SK-MEL-5 (cell line): ENCODE measurements at places on chromosomes 3 and 15. TPM values are rescaled to one million over a fixed set of nuclear protein-coding genes. Genes with fewer than 3 reads are reported as not detected.

DNA sequence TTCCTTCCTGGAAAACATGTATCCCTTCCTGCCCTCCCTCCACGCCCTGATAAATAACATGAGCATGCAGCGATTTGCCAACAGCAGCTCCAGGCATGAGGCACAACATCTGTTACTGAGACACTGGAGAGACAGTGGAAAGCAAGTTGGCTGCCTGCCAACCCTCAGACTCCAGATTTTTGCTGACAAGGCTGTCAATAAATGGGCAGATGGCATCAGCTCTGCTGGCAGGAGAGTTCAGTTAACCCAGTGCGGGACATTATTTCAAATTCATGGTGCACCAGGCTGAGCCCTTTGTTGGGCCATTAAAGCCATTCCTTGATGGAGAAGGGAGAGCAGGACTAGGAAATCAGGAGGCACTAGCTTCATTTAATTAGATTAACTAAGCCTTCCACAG lies 293.3 kb downstream of the MEX3B start:
- DNase-seq: peak; percentile 61

- peak; percentile 74 for DNase-seq
These were observed 1038.5 kb upstream of the NR2F2 start for GRCh38 chr15:95291898-95292472.

The SLC25A20 gene
- 21.4 and 26.5 TPM in 2 replicates for total RNA-seq

- peak; percentile 67 for DNase-seq
These were observed 21.7 kb upstream of the ABHD10 start for GRCh38 chr3:111956995-111957734.

- DNase-seq: no peak
These were observed 38.8 kb downstream of the TNK2 start for GRCh38 chr3:195869413-195870001.

DNA sequence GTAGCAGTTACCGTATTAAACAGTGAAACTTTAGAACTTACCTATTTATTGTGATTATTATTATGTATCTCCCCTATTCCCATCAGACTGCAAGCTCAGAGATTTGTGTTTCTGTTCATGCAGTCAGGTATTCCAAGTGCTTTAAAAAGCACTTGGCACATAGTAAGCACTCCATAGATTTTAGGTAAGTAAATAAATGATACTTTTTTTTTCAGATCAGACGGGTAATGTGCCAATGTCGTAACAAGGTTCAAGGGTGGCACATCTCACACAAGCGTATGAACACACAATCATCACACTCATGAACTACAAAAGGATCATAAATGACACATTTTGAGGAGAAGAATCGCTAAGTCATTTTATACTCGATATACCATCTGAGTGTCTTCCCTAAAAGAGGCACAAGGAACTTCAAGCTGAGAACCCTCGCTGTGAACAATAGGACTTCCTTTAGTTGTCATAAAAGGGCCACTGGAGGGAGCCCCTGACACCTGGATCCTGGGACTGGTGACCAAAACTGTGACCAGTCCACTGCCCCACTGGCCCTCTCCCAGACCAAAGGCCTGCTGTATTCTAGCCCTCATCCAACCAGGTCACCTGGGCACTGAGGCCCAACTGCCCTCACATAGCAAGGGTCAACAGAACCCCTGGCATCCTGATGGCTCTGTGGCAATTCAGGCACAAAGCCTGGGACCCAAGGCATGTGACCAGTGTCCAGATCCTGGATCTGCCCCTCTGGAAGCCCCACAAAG lies 32.1 kb downstream of the KIF9 start:
- peak; percentile 40 for DNase-seq

- no peak for DNase-seq
These were observed 322.6 kb downstream of the MEX3B start for GRCh38 chr15:81723113-81723651.

The GOLGA8G gene
- total RNA-seq: not detected in 2 replicates

- no peak for DNase-seq
These were observed 53.4 kb upstream of the APEH start for GRCh38 chr3:49620728-49621127.

The STAG1 gene
- total RNA-seq: 16.3 and 17.9 TPM in 2 replicates

DNA sequence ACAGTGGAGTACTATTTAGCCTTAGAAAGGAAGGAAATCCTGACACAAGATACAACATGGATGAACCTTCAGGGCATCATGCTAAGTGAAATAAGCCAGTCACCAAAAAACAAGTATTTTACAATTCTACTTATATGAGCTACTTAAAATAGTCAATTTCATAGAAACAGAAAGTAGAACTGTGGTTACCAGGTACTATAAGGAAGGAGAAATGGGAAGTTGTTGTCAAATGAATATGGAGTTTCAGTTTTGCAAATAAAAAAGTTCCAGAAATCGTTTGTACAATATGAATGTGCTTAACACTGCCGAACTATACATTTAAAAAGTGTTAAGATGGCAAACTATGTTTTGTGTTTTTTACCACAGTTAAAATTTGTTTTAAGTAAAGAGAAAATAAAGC lies 26.8 kb downstream of the TRANK1 start:
- DNase-seq: no peak

- no peak for DNase-seq
These were observed 996.4 kb upstream of the CFAP20DC start for GRCh38 chr3:60046210-60046609.

DNA sequence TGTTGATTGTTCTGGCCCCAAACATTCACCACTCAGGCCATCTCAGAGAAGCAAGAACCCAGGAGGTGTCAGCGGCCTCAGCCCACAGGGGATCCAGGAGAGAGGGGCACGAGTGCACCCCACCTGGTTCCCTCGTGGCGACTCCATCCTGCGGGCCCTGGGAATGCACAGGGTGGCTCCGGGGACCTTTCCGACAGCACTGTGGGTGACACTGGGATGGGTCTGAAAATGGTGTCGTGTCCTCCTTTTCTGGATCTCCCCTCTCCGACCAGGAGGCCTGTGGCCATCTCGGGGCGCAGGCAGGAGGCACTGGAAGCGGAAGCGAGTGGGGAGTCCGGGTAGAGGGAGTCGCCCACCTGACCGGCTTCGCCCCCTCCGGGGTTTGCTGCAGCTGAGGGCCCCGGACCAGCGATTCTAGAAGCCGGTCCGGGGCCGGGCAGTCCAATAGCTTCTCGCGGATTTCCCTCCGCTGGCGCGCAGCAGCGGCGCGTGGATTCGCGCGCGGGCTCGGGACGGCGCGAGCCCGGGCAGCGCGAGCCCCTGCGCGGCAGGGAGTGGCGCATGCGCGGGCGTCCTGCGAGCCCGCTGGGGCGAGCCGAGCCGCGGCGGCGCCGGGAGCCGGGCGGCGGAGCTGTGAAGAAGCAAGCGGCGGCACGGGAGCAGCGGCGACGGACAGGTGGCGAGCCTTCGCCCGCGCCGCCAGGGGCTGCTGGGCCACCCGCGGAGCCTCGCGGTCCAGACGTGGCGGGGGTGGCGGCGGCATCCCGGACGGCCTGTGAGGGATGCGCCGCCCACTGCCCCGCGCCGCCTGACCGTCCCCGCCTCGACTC lies at the start of gene DOCK3:
Gene DOCK3, plus strand, starts transcription at position 579 of the 830 bp plus-strand sequence. CDS start 337 bp downstream, outside the sequence.
- peak; percentile 31 for DNase-seq

The EEFSEC gene
- 2.4 and 3.8 TPM in 2 replicates for total RNA-seq

The WWTR1 gene
- total RNA-seq: 87.6 and 95.5 TPM in 2 replicates

GRCh38 chr3:134360046-134360445 lies 14.2 kb downstream of the AMOTL2 start:
- DNase-seq: no peak

DNA sequence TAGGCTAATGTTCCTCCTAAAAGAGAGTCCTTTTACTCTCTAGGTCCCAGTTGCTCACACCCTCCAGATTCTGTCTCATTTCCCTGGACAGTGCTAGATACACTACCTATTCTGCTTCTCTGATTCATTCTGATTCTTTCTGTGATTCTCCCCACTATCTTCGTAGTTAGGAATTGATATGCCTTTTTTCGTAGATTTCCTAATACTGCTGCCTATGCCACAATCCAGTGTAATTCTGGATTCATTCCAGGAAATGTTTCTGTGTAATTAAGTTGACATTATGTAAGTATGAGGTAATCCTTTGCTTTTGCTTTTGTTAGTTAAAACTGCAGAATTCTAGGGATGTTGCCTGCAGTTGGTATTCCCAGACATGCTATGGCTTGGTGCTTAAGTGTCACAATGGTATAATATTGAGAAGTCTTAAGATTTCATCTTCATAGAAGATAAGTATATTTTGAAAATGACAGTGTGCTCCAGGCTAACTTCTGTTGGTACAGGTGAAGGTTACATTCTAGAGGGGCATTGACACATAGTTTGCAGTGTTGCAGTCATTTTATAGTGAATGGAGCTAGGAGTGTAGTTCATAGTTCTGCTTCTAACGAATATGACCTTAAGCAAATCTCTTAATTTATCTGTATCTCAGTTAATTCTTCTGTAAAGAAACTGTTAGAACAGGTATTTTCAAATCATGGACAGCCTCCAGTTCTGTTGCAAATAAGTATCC lies 54.3 kb downstream of the RIOX2 start:
- no peak for DNase-seq

- DNase-seq: no peak
These were observed 35.5 kb downstream of the B3GALNT1 start for GRCh38 chr3:161069511-161070251.

DNA sequence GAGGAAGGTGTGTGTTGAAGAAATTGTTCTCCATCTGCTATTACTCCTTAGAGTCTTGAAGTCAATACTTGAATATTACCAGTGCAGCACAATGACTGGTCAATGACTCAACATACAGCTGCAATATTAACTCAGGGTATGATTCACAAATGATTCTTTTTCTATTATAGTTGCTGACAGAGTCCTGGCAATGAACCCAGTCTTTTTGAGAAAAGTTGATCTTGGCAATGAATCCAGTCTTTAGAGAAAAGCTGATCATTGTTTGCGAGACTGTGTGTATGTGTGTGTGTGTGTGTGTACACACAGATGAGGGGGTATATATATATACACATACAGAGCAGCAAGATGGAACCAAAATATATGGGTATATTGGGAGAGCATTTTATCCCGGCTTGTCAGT lies 315.1 kb downstream of the ZNF385D start:
- DNase-seq: no peak

The UPK1B gene
- not detected in 2 replicates for total RNA-seq

The TNK2 gene
- 7.9 and 9.0 TPM in 2 replicates for total RNA-seq

DNA sequence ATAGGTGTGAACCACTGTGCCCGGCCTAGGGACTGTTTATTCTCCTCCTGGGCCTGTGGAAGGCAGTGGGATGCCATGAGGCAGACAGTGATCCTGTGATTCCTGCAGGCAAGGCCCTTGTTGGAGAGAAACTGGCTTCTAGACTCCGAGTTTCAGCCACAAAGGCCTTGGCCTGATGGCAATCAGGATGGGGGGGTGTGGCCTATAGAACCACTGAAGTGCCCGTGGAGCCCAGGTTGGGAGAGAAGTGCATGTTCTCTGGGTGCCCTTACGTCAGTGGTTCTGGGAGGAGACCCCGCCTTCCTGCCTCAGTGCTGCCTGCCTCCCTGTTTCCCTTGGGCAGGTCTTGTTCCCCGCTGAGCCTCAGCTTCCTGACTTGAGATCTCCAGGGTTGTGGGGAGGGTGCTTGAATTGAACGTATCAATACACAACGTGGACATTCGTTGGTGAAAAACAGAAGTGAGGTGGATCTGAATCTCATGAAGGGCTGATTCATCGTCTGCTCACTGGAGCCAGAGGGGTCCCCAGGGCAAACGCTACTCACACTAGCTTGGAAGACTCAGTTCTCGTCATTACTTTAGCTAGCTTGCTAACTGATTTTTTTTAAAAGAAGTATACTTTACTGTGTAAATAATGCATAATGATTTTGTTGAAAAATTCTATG lies 31.8 kb downstream of the IRAK2 start:
- no peak for DNase-seq
